Eye (tissue), 1 donor: ENCODE measurements at places on chromosomes 2 and 18.

GRCh38 chr2:20185176-20186022, 39.5 kb downstream of the SDC1 start:
- no peak for DNase-seq

DNA sequence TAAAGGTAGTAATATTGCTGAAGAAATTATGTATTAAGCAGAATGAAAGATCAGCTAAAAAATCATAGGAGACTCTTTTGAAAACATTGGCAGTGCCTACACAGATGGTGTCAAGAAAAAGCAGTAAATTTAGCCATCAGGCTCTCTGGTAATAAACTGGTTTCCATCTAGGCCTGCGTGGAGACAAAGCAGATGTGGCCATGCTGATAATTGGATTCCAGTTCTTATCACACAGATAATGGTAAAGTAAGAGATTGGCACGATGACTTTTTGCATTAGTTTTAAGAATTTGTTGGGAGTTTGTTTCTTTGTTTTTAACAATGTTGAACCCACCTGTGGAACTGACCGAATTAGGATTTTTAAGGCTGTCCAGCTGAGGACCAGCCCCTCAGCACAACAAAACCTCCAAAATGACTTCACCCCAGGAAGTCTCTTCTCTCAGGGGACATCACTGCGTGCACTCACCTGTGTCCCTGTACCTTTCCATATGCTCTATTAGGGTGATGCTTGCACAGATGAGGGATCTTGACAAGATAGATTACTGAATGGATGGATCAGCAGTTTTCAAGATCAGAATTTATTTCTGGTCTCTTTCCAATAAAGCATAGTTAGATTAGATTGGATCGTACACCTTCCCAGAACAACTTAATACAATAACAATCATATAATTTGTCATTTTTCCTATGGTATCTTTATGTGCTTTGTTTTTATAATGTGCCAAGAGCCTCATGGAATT, 69.1 kb upstream of the DNAJC10 start:
- no peak for DNase-seq

DNA sequence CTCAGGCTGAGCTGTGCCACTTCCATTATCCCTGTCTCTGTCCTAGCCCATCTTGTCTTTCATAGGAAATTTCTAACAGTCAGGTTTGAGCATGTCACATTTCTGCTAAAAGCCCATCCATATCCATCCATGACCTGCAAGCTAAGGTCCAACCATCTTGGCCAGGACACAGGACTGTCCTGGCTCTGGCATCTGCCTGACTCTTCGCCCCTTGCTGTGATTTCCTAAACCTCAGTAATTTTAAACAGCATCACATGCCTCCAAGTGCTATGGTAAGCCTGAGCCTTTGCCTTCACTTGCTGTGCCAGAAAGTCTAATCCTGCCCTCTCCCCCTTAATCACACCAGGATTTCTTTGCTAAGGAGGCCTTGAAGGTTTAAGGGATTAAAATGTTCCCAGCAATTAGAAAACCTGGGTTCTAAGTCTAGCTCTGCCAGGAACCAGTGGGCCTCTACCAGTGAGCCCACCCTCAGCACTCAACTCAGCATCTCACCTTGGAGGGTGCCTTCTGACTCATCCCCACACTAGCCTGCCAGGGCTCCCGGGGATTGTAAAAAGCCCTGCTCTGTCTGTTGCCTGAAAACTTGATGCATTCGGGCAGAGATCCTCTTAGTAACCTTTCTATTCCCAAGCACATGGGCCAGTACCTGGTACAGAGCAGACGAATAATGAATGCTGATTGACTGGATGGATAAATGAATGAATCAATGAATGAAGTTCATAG, 411.0 kb downstream of the LRATD1 start:
- peak; percentile 45 for DNase-seq

DNA sequence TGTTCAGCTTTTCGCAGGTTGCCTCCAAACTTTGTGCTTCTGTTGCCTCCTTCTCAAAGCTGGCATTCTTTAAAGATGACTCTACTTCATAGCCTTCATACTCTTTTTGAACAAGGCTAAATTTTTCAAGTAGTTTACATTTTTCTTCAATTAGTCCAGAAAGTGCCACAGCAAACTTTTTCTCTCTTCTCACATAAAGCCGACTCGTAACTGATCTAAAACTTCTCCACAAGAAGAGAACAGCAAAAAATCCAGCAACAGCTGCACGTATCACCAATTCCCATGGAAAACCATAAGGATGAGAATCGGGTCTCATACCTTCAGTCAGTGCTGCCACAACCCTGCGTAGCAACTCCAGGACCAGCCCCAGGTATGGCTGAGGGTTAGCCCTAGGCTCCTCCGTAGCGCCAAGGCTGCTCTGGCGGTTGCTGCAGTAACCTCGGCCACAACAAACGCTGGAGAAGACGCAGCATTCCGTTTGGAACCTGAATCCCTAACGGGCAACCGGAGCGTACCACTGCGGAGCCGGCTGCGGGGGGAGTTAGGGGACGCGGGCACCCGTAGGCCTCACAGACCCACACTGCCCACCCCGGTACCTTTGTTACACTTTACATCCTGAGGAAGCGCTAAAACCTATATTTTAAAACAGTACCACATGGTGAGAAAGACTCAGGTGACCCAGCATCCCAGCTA, at the start of gene CTAGE1:
CTAGE1 (minus strand) TSS at position 420 of the 693 bp plus-strand sequence; CDS start at position 316, 104 bp downstream.
- DNase-seq = no peak

GRCh38 chr2:29224693-29225551, 109.7 kb downstream of the CLIP4 start:
- no peak for DNase-seq

DNA sequence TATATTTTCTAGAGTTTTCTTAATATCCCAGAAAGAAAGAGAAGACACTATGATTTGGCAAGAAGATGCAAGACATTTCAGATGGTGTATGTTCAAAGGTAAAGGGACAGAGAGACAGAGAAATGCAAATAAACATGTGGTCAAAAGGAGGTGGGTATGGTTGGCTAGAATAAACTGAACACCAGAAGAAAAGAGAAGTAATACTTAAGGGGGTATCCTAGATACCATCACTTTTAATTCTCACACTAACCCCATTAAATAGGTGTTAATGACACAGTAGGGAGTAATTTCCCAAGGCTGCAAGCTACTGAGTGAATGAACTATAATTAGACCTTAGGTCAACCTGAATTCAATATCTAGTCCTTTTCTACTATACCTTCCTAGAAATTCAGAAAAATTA, 111.2 kb upstream of the CD226 start:
- no peak for DNase-seq

DNA sequence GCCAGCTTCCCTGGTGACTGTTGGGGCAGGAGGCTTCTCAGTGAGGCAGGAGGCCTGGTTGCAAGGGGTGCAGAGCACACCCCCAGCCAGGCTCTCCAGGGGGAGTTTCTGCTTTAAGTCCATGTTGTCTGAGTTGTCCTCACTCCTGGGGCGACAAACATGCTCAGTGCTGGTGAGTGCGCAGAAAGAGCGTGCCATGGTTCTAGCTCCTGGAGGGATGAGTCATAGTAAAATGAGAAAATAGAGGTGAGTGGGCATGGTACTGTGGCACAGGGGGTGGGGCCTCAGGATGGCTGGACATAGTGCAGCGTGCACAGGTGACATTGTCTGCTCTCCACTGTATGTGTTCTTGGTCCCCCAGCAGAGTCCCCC, 457.2 kb upstream of the HS6ST1 start:
- no peak for DNase-seq

GRCh38 chr2:46181306-46181705, 115.9 kb upstream of the EPAS1 start:
- DNase-seq = no peak

GRCh38 chr2:82239176-82239575, 1934.6 kb upstream of the LRRTM1 start:
- no peak for DNase-seq

- no peak for DNase-seq
Observed at GRCh38 chr18:8208716-8209115, 400.5 kb upstream of the RAB12 start.

DNA sequence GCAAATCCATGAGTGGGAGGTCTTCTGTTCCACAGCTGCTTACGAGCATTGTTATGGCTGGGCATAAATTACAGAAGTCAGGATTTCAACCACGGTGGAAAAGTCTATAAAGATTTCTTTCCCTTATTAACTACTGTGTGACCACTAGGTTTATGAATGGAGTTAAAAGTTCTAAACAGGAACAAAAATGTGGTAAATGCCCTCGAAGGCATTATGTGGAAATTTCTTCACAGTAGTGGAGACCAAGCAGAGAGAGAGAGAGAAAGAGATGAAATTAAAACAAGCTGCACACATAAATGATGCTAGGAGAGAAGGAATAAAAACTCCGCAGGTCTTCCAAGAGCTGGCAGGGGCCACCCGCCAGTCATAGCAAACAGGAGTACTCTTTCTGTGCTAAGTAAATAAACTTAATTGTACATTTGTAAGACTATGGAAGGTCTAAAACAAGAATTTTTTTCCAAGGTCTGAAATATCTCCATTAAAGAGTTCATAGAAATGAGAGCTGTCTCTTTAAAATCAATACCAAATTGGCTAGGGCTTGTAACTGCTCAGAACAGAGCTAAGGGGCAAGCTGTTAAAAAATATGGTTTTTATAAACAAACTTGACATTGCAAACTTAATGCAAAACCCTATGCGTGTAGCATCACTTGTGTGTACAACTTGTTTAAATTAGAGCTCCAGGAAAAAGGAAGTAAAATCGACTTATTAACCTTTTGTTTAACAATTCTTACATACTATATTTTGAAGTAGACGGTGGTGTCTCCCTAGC, 438.2 kb downstream of the MEIS1 start:
- no peak for DNase-seq
